ENCODE measurements at places on chromosomes 12 and 14.

- no peak for DNase-seq
Measured at GRCh38 chr12:93199831-93200236, 177.9 kb upstream of the NUDT4 start.

GRCh38 chr12:24759155-24759554, 189.7 kb downstream of the BCAT1 start:
- DNase-seq = no peak

- no peak for DNase-seq
Measured at GRCh38 chr12:54759751-54760150, 94.6 kb upstream of the MUCL1 start.

DNA sequence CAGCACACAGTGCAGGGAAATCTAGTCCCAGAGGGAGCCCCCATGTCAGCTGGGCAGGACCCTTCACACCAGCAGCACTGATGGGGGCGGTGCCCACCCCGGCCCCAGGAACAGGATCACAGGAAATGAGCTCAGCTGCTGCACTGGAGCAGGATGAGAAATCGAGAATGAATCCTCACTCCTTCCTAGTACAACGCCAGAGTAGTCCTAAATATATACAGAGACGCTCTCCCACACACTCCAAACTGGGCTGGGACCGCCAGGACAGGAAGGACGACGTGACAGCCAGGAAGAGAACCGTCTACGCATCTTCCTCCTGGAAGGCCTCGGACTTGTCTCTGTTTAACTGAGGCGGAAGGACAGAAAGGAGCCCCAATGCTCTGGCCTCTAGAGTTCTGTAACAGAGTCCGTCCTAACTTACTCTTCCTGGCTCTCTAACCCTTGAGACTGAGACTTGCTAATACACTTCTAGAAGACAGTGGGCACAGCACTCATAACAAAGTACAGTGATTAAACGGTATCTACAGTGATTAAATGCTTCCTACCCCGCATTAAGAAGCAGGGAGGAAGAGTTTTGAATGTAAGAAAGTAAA, 33.4 kb downstream of the CDC42BPB start:
- peak; percentile 89 for DNase-seq

DNA sequence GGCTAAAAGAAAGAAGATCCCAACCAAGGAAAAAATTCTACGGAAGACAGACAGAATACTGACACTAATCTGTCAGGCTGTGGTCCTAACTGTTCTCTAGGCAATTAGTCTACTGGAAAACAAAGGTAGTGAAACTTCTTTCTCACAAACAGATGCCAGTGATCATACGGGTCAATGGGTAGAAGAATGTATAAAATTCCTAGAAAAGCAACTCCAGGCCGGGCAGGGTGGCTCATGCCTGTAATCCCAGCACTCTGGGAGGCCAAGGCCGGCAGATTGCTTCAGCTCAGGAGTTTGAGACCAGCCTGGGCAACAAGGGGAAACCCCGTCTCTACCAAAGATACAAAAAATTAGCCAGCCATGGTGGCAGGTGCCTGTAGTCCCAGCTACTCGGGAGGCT, 64.8 kb downstream of the HECTD4 start:
- no peak for DNase-seq

DNA sequence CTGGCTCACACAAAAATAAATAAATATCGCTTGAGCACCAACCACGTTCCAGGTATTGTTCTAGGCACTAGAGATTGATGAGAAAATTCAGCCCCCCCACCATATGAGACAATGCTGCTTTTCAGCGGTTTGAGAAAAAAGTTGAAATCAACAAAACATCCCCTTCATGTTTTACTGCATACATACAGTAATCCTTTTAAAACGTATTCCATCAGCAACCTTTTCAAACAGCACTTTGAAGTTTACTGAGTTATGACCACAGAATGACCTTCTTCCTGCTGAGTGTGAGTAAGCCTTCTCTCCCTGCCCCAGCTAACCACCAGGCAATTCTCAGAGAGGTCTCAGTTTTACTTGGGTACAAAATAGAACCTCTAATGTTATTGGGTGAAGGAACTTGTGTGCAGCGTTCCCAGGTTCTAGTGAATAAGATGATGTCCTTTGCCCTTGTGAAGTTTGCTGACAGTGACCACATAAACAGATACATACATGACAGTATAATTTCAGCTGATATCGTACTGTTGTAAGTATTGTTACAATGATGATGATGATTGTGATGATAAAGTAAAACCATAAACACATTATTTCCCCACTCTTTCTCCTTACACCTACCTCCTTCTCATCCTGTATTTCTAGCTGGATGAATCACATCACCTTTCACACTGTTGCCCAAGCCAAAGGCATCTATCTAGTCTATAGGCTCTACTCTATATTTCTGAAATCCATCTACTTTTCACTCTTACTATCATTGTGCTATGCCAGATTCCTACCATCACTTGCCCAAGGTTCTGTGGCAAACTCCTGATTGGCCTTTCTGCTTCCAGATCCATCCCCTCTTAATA, 124.4 kb upstream of the KRR1 start:
- no peak for DNase-seq

DNA sequence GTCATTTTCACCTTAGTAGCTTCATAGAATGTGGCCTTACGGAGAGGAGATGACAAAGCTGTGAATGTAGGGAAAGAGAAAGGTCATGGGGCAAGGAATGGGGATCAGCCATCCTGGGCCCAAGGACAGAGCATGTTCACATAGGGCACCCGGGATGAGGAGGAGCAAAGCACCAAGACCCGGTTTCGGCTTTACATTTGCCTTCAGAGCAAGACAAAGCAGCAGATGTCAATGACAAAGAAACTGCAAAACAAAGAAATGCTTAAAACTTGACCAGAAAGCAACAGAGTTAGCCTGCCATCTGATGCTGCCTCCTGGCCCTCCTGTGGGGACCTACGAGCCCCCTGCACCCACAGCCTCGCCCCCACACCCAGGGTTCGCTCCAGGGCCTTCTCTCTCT, 249.2 kb downstream of the SLC41A2 start:
- no peak for DNase-seq
